A549 treated with RU486 at 1 μM for 4 hours (cell line): ENCODE measurements at places on chromosomes 4 and X. TPM values are rescaled to one million over a fixed set of nuclear protein-coding genes. Genes with fewer than 3 reads are reported as not detected.

The STATH gene
- total RNA-seq = not detected in 5 replicates

The TMPRSS11E gene
- not detected in 5 replicates for total RNA-seq

The MAGEB10 gene
- not detected in 5 replicates for total RNA-seq

The CSN1S1 gene
- not detected in 5 replicates for total RNA-seq

The HSFX3 gene
- total RNA-seq = not detected in 5 replicates

The EDA gene
- 0.35 to 0.88 TPM (median 0.55 TPM) in 5 replicates for total RNA-seq

The BEX2 gene
- total RNA-seq = 7.5 to 12.9 TPM (median 10.3 TPM) in 5 replicates

The GRIA3 gene
- total RNA-seq = not detected in 5 replicates

The DCAF12L2 gene
- 0.08 to 0.25 TPM (median 0.14 TPM) in 4 of 5 replicates, not detected in the other for total RNA-seq

The AVPR2 gene
- total RNA-seq = 0.09 to 0.13 TPM in 2 of 5 replicates, not detected in the others

The PACRGL gene
- 11.3 to 16.2 TPM (median 13.2 TPM) in 5 replicates for total RNA-seq
